ENCODE measurements at places on chromosomes 7 and 10.
A peak's percentile ranks its signal among the peaks of the same experiment; 100 is the strongest.

- no peak for DNase-seq
These were observed 99.0 kb downstream of the KIAA1217 start for GRCh38 chr10:24307696-24308485.

DNA sequence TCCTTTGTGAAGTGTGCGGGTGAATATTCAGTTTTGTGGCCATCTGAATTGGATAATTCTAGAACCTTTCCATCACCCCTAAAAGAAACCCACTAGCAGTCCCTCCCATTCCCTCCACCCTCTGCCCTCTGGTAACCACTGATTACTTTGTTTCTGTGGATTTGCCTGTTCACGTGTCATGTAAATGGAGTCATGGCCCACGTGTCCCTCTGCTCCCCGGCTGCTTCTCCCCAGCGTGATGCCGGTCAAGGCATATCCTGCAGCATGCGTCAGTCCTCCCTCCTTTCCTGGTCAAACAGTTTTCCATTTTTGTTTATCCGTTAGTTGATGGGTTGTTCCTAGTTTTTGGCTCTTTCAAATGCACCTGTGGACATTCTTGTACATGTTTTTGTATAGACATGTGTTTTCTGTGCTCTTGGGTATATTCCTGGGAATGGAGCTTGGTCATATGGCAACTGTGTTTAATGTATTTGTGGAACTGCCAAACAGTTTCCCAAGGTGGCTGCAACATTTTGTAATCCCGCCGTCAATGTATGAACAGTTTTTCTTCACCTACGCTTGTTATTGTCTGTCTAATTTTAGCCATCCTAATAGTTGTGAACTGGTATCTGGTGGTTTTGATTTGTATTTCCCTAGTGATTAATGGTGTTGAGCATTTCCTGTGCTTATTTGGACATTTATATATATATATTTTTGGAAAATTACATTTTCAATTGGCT lies 22.4 kb downstream of the PPP2R2D start:
- no peak for DNase-seq

- DNase-seq: no peak
These were observed 1011.7 kb downstream of the GATA3 start for GRCh38 chr10:9066152-9066551.

DNA sequence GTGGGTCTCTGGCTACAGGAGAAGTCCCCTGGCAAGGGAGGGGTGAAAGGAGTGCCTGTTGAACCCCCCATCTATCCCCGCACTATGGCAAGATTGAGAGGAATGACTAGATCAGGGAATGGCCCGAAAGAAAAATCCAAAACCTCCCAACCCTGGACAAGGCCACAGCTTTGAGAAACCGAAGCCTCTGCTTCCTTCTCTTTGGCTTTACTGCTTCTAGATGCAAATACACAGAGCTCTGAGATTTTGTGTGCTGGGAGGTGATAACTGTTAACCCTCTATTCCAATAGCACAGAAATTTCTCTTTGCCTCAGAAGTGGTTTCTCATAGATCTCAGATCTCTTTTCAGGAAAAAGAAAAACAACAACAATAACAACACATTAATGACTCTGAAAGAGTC lies 15.0 kb downstream of the CAV1 start:
- DNase-seq: no peak

GRCh38 chr7:142381727-142382390 lies 124.0 kb upstream of the PRSS58 start:
- no peak for DNase-seq

DNA sequence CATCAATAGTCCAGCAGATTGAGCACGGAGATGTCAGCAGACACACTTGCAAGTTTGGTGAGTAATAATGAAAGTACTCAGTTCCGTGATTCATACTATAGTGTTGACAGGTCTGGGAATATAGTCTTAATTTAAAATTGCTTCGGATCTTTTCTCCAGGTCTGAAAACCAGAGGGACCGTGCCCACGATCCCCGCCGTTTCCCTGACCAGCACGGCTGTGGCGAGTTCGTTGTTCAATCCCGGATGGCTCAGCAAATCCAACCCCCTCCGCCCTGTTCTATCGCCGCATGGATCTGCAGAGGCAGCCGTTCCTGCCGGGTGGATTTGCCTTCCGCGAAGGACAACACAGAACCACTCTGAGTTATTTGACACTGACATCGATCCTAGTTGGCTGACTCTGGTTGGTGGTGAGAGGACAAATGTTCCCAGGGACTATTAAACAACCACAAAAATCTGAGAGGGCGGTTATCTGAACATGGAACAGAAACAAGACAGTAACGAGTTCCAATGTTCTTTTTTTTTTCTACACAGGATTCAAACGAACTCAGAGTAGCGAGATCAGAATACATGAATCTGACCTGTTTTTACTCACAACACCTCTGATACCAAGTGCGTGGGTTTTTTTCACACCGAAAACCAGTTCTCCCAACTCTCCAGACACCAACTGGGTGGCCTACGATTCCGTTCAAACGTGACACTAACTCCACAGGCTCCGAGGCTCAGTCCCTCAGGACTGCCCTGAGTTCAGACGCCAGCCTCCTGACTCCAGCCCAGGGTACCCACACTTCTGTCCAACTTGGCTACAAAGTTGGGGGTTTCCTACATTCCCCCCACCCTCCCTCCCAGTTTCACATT lies 52.7 kb downstream of the RBM17 start:
- no peak for DNase-seq

DNA sequence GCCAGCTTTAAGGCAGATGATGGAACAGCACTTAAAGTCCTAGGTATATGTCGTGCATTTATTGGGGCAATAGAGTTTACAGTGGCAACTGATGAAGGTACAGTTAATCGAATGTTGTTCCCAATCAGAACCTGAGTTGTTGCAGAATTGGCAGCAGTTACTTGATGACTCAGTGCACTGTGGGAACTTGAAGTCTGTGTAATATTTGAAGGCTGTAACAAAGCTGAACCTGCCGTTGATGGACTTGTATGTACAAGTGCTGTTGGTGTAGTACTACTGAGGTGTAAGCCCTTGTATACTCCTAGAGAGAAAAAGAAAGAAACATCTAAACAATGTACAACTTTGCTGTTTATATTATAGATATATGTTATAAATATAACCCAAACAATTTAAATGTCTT lies 75.3 kb downstream of the EPC1 start:
- DNase-seq: no peak

GRCh38 chr7:142771353-142771723 lies 568 bp downstream of the PRSS2 start:
- DNase-seq: no peak

DNA sequence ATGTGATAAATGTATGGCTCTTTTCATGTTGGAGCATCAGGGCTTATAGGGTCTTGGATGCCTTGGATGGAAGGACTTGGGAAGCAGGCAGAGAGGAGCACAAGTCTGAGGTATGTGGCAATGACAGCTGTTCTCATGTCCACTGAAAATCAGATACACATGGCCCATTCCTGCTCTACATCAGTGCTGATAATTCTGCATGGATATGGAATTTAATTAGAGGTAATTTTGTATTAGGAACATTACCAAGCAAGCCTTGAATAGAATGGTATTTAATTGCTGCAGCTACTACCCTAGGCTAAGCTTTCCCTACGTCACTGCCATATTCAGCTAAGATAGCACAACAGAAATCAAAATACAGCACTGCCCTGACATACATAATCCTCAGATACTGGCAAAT lies 299.6 kb downstream of the LHFPL3 start:
- DNase-seq: no peak

- DNase-seq: no peak
These were observed 34.8 kb upstream of the ADO start for GRCh38 chr10:62769574-62770242.

- no peak for DNase-seq
These were observed 19.2 kb upstream of the SUPV3L1 start for GRCh38 chr10:69160809-69161241.

DNA sequence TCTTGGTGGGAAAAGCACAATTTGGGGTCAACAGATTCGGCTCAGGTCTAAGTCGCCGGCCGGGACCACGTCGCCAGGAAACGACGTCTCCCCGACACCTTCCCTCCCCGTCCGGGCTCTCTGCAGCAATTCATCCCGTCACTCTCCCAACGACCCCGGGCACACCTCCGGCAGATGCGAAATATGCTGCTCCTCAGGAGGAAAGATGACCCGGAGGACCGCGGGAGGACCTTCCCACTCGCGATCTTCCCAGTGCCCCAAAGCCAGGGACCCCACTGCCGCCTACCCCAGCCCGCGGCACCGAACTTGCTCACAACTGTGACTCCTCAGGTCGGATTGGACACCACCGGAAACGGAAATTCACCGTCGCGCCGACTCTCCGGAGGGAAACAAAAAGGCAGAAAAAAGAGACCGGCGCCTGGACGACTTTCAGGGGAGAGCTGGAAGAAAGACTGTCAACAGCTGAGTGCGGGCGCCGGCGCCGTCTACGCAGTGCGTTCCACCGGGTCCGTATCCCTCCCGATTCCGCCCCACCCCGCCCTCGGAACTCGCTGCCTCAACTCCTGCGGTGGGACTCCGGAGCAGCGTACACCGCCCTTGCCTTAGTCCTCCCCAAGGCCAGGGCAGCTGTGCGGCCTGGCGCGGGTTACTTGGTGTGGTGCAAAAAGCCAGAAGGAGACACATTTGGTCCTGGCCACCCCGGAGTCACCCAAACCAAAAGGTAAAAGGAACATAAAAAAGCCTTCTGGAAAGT lies 13.8 kb upstream of the SEC24C start:
- DNase-seq: peak; percentile 81

- DNase-seq: no peak
These were observed 337.0 kb downstream of the CRPPA start for GRCh38 chr7:16084370-16084769.

DNA sequence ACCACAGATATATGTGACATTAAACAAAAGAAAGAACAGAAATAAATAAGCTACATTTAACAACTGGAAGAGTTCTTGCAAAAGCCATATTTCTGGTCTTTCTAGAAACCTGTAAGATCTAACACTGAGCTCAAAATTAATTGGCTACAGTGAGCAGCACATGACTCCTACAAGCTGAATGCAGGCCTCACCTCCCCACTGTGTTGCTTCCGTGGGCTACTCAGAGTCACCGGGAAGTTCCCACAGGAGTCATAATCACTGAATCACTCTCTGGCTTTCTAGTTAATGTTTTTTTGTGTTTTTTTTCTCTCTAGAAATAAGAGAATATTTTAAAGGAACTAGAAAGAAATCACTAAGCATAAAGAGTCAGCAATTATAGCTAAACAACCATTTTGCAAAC lies 10.2 kb upstream of the MRPS24 start:
- DNase-seq: no peak

DNA sequence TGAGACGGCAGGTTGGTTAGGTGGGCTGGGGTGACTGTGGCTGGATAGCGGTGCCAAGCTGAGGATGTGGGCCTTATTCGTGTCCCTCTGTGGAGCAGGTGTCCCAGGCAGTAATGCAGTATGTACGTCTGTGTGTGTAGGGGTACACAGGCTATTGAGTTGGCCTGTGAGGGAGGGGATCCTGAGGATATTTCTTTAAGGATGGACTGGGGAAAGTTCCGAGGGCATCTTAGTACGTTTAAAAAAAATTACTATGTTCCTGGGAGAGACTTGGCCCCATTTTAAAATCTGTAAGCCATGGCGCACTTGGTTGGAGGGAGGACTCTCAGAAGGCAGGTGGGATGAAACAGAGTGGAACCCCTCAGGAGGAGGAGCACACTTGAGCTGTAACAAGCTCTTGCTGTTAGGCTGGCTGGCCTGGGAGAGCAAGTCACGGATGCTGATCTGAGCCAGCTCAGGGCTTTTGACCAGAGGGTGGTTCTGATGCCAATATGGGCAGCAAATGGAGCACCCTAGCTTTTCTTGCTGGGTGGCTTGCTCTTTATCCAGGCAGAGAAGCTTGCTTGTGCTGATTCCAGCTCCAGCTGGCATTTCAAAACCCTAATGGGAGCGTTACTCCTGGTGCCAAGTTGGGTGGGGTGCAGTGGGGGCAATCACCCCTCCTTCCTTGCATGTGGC lies 765 bp downstream of the WBP1L start:
- no peak for DNase-seq

DNA sequence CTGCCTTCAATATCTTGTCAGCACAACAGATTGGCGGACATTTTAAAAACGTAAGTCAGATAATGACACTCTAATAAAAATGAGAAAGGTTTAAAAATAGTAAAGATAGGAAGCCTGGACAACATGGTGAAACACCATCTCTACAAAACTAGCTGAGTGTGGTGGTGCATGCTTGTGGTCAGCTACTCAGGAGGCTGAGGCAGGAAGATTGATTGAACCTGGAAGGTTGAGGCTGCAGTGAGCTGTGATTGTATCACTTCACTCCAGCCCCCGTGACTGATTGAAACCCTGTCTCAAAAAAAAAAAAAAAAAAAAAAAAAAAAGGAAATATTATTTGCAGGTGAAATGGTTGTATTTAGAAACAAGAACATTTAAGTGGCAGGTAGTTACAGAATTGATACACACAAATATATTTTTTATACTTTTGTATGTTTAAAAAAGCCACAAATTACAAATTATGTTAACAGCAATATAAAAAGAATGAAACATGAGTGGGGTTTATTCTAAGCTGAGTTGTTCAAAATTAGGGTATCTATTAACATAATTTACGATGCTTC lies 141.9 kb downstream of the ADK start:
- no peak for DNase-seq

GRCh38 chr7:95104739-95105138 lies 197.3 kb downstream of the PPP1R9A start:
- DNase-seq: no peak

DNA sequence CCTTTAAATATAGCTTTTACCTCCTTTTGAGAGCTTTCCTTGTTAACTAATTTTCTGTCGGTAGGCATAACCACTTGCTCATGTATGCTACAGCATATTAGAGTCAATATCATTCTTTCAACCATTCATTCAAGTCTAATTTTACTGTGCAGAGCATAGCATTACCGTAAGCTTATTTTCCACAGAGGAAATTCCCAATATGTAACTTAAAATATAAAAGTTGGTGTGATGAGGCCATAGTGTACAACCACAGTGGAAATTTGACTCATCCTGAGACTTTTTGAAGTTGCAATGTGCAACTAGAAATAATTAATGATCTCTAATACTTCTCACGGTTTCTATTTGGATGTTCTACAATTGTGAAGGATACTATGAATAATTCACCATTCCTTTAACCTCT lies 80.6 kb upstream of the KLF6 start:
- no peak for DNase-seq

DNA sequence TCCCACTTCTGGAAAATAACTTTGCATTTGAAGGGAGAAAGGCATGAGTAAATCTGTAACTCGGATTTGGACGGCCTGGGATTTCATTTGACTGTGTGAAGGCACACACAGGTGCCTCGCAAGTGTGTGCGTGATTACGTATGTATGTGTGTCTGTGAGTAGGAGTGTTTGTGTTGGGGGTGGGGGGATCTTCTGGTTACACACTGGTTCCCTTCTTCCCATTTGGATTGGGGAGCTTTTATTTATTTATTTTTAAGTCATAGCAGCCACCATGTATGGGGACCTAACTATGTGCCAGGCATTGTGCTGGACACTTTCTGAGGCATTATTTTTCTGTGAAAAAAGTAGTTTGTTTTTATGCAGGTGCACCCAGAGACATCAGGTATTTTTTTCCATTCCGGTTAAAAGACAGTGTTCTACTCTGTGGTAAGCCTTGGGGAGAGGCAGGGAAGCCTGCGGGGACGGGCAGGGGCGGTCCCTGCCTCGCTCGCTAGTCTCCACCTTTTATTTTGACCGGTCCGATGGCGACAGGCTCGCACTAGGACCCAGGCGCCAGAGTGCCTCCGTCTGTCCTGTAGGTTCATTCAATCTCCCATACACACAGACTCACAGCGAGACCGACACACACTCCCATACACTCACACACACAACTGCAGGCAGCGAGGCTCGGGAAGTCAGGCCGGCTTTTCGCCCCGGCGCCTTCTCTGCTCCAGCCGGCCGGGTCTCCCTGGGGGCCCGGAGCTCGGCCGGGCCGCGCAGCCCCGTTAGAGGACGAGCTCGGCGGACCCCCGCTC lies at the start of gene MXI1:
Gene MXI1, plus strand, starts transcription at position 595 of the 794 bp plus-strand sequence. CDS start 204 bp downstream, outside the sequence.
- DNase-seq: no peak

GRCh38 chr7:141013345-141013715 lies 1.4 kb downstream of the MRPS33 start:
- DNase-seq: no peak

Data from activated naive CD4-positive, alpha-beta T cell (primary cell).